Fibroblast of lung (primary cell): ENCODE measurements at places on chromosomes 12 and 14. TPM values are rescaled to one million over a fixed set of nuclear protein-coding genes. Genes with fewer than 3 reads are reported as not detected.

The LIN7A gene
- 9.5 and 22.8 TPM in 2 replicates for total RNA-seq

The ENDOU gene
- 0.17 TPM in 1 of 2 replicates, not detected in the other for total RNA-seq

The GLS2 gene
- total RNA-seq, result under 0.01 and 0.17 TPM in 2 replicates

The C3AR1 gene
- total RNA-seq, result 0.17 TPM in 1 of 2 replicates, not detected in the other

The PRPH gene
- total RNA-seq, result 0.26 and 0.50 TPM in 2 replicates

The KITLG gene
- total RNA-seq, result 45.7 and 64.6 TPM in 2 replicates

The PRH2 gene
- not detected in 2 replicates for total RNA-seq

The USP44 gene
- total RNA-seq, result 27.2 and 27.4 TPM in 2 replicates

The NXPH4 gene
- total RNA-seq, result 0.50 and 1.0 TPM in 2 replicates

The DYNLL1 gene
- 222 and 289 TPM in 2 replicates for total RNA-seq

The HOXC6 gene
- 0.17 and 0.51 TPM in 2 replicates for total RNA-seq

The CLEC4D gene
- not detected in 2 replicates for total RNA-seq

The KIF26A gene
- under 0.01 and 2.0 TPM in 2 replicates for total RNA-seq

The RNASE7 gene
- not detected in 2 replicates for total RNA-seq

The PIK3C2G gene
- not detected in 2 replicates for total RNA-seq

The ADCY4 gene
- 1.3 and 7.4 TPM in 2 replicates for total RNA-seq

The TAS2R8 gene
- total RNA-seq, result under 0.01 TPM in 1 of 2 replicates, not detected in the other

The TAS2R9 gene
- total RNA-seq, result 0.17 TPM in 1 of 2 replicates, not detected in the other
